ENCODE measurements at places on chromosomes 5 and 9.

- no peak for DNase-seq
Measured at GRCh38 chr5:44833249-44833648, 24.5 kb downstream of the MRPS30 start.

DNA sequence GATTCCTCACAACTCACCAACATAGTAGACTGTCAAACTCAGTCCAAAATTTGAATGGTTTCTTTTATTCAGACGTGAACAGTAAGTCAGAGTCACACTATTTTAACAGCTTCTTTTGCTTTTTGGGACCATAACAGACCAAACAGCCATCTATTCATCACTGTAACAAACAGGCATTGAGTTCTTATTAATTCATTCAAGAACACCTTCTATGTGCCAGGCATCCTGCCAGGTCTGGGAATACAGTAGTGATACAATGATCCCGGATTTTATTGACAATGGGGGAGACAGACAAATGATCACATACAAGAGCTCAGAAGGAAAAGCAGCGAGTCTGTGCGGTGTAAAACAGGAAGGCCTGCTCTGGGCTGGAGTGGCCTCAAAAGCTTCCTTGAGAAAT lies 153.3 kb upstream of the ERCC6L2 start:
- no peak for DNase-seq

GRCh38 chr9:133355881-133356357 lies 368 bp downstream of the SURF1 start:
- DNase-seq: no peak

DNA sequence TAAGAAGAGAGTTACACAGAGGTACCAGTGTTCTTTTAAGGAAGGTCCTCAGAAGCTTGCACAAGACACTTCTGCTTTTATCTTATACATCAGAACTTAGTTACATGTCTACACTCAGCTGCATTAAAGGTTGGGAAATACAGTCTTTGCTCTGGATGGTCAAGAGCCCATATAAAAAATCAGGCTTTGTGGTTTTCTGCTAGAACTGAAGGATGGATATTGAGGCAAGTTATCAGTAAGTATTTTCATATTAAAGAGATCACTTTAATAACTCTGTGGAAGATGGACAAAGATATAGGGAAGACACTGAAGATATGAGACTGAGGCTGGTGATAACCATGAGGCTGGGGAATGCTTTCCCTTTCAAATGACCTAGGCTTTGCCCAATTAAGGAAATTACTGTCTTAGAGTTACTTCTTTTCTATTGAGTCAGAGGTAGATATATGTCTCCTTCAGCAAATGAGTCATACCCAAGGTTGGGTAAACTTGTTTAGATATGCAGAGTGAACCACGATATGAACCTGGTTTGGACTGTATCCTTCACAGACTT lies 87.0 kb upstream of the TNC start:
- DNase-seq: no peak

DNA sequence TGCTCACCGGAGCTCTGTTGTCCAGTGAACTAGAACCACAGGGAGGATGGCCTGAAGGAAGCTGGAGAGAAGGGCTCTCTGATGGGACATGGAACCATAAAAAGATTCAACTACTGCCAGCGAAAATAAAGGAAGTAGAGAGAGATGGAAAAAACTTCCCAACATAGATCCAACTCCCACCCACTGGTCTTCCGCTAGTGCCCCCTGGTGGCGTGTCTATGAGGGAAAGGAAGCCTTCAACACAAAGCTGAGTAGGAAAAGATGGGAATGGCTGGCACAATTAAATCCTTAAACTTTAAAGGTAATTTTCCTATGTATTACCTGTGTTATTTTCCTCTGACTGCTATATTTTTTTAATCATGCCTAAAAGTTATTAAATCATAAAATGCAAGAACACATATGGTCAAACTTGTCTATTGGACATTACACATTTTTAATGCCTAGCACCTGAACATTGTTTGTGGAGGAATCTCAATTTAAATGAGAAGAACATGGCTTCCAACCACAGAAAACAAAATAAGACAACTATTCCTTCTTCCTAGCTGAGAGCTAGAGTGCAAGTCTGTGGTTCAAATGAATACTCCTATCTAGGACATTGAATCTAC lies 51.5 kb downstream of the CEP120 start:
- DNase-seq: no peak

DNA sequence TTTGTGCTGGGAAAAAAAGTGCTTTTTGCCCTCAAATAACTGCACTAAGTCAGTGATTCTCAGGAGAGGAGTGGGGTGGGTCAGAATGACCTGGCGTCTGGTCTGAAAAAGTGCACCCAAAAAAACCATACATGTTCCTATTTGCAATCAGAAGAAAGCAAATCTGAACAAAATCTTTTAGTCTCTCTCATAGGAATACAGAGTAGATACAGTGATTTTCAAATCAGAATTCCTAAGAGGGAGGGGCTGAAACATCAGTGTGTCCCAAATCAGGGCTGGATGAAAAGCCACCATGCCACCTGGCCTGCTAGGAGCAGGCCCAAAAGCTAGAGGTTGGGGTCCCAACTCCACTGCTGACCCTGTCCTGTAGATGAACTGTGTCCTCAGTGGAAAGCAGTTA lies 66.8 kb downstream of the RAPGEF1 start:
- DNase-seq: no peak

GRCh38 chr5:2008851-2009629 lies 126.3 kb upstream of the IRX4 start:
- DNase-seq: no peak

GRCh38 chr9:132434881-132435280 lies 24.9 kb downstream of the CFAP77 start:
- DNase-seq: no peak
